ENCODE measurements at places on chromosomes 16 and 17.

DNA sequence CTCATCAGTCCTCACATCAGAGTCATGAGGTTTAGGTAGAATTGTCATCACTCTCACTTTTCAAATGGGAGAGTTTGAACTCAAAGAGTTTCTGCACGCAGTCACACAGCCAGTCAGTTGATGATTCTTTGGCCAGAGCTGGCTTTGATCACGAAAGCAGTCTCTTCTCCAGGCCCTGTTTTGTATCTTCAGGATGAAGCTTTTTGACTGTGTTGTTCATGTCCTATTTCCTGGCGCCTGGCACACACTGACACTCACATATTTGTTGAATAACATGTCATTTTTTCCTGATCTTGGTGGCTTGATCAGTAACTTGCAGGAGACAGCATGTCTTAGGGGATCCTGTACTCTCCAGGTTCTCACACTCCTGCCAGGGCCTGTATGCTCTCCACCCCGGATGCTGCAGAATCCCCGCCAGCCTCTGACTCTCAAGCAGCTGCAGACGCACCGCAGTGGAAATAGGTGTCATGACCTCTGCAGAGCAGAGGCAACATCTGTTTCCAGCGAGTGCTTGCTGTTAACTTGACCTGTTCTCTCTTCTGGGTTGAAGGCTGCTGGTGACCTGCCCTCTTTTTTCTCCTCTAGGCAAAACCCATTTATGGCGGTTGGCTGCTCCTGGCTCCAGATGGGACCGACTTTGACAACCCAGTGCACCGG lies 33.0 kb downstream of the MPRIP start:
- DNase-seq: no peak

- DNase-seq: no peak
Measured at GRCh38 chr17:79399610-79400144, 211.2 kb downstream of the RBFOX3 start.

- no peak for DNase-seq
Measured at GRCh38 chr16:79320956-79321355, 279.6 kb downstream of the MAF start.

DNA sequence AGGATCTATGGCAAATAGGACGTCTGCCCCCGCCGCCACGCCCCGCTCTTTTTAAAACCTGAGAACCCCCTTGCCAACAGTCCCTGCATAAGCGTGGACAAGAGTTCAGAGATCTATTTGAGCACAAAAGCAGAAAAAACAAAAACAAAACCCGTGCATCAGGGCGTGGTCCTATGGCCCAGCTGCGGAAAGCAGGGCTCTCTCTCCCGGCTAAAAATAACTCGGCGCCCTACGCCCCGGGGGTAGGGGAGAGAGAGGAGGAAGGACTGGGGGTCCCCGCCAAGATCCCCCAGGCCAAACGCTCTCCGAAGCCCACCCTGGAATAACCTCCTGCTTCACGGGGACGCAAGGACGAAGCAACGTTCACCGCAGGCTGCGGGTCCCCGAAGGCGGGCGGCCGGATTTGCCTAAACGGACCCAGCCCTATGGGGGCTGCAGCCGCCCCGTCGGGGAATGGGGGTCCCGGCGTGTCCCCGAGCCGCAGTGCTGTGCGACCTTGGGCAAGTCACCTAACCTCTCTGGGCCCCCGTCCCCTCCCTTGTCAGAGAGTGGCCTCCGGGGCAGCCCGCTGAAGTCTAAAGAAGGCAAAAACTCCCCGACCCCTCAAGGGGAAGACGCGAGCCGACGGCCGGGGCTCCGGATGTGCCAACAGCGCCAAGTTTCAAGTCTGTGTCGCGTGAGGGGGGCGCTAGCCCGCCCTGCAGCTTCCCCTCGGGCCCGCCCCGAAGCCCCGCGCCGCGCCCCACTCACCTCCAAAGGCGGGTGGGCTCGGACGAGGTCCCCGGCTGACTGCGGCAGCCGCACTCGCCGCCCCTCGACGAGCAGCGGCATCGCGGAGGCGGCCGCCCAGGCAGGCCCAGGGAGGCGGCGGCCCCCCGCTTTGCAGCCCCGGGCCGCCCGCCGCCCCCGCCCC lies 477 bp downstream of the NTAN1 start:
- no peak for DNase-seq

GRCh38 chr17:62898239-62898864 lies 67.7 kb upstream of the TANC2 start:
- no peak for DNase-seq

Measured in cerebellar nuclear complex (tissue), 1 donor.